ENCODE measurements at places on chromosomes 7 and 10.

DNA sequence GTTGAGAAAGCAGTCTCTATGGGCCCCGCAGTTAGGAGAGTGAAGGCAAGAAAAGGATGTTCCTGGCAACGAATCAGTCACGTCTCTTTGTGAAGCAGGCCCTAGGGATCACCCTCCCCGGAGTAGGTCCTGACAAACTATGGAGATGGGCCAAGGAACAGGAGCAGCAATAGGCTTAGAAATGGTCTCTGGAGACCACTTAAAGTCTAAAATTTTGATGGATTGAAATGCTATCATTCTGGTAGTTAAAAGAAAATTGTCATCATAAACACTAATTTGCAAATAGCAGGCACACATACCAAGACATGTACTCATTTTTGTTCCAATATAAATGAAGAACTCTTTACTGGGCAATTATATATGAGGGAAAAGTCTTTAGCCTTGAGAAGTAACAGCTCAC, 123.5 kb downstream of the ITGB8 start:
- DNase-seq: no peak

DNA sequence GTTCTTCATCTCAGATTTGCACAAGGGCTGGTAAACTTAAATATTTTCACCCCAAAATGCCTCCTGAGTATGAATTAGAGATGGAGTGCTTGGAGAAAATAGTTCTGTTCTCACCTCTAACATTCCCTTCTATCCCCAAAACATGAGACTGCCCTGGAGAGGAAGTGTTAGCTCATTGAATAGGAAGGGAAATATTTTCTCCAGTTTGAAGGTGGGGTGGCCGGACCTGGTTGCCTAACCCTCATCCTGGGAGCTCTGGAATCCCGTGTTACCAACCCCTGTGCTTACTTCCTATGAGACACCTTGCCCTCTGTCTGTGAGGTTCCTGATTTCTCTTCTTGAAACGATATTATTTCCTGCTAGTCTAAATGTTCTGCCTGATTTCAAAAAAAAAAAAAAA, 779 bp downstream of the IFIT2 start:
- DNase-seq: no peak

DNA sequence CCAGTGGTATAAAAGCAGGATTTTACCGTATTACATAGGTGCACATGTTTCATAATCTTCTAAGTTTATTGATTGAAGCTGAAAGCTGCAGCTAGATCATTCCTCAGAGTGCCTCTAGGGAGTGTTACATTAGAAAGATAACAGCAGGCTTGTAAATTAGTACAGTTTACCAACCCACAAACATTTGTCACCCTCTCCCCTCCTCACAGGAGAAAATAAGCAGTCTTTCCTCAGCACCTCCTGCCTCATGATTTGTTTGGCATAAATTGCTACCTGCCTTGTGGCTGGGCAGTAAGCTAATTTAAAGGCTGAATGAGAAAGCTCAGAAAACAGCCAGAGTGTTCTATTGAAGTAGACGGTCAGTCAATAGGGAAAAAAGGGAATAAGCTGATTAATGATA, 74.2 kb downstream of the NXPH1 start:
- no peak for DNase-seq

- DNase-seq: no peak
These were observed 120.2 kb upstream of the TNS3 start for GRCh38 chr7:47702080-47702479.

DNA sequence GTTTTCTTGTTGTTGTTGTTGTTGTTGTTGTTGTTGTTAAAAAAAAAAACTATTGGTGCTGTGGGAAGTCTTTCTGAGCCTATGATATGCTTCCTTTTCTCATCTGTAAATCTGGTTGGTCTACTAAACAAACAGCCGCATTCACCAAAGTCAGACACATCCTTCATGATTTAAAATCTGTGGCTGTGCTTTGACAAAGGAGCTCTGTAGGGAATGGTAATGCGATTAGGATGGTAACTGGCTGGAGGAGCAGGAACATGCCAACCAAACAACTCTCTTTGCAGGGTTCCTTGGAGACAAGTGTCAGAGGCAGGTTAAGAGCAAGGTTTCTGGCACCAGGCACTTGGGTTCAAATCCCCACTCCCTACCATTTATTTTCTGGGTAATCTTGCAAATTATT, 14.9 kb upstream of the SP4 start:
- no peak for DNase-seq

DNA sequence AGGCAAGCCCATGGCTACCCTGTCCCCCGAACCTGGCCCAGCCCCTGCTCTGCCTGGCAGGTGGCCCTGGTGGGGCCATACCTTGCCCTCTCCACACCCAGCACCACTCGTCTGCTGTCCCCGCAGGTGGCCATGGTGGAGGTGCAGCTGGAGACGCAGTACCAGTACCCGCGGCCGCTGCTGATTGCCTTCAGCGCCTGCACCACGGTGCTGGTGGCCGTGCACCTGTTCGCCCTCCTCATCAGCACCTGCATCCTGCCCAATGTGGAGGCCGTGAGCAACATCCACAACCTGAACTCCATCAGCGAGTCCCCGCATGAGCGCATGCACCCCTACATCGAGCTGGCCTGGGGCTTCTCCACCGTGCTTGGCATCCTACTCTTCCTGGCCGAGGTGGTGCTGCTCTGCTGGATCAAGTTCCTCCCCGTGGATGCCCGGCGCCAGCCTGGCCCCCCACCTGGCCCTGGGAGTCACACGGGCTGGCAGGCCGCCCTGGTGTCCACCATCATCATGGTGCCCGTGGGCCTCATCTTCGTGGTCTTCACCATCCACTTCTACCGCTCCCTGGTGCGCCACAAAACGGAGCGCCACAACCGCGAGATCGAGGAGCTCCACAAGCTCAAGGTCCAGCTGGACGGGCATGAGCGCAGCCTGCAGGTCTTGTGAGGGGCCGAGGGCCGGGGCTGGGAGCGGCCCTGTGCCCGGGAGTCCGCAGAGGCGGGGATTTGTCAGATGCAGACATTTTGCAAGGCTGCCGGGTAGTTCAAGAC, 13.2 kb downstream of the ORAI2 start:
- DNase-seq: no peak

GRCh38 chr7:122833888-122834570, 52.2 kb downstream of the CADPS2 start:
- DNase-seq: no peak

Data from AG09319 (cell line).